ENCODE measurements at places on chromosomes 5 and 9.

DNA sequence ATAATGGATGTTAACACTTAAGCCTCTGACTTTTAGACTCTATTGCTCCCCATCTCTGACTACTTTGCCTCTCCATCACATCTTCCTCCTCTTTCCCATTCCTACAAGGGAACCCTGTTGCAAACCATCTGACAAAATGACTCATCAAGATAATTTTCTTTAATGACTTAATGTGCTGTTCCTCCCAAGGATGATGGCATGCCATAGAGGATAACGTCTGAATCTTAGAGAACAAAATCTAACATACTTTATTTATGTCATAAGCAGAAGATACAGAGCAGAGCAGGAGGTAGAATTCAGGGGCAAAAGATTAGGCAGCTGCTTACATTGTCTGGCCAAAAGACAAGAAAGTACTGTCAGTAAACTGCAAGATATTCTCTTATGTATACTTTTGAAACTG lies 76.8 kb downstream of the FGF10 start:
- no peak for DNase-seq

- no peak for DNase-seq
Observed at GRCh38 chr5:6721442-6721841, 8.2 kb downstream of the TENT4A start.

DNA sequence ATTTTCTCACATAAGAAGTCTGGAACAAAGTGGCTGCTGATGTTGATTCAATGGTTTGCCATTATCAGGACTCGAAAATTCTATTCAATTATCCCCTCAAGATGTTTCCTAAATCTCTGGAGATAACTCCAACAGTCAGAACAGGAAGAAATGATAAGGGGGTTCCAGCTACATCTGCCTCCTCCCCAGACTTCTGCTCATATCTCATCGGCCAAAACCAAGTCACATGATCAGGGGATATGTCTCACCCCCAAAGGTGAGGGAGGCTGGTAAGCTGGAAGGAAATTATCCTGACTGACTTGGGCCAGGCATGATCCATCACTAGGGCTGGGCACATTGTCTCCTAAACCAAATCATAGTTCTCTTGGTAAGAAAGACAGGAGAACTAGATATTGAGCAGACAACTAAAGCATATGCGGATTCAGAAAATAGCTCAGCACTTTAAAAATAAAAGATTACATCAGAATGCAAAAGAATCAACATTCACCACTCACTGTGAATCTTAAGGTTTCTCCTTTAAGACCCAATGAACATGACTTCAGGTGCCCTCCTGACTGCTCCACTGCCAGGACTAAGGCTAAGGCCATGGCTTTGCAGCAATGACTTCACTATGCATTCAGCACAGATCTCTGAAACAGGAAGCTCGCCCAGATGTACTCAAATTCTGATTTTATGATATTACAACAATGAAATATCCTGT lies 306.3 kb downstream of the ENC1 start:
- DNase-seq: no peak

GRCh38 chr9:137241490-137242268 lies 592 bp downstream of the TUBB4B start:
- no peak for DNase-seq

- no peak for DNase-seq
Observed at GRCh38 chr5:54930736-54931135, 54.7 kb downstream of the ESM1 start.

DNA sequence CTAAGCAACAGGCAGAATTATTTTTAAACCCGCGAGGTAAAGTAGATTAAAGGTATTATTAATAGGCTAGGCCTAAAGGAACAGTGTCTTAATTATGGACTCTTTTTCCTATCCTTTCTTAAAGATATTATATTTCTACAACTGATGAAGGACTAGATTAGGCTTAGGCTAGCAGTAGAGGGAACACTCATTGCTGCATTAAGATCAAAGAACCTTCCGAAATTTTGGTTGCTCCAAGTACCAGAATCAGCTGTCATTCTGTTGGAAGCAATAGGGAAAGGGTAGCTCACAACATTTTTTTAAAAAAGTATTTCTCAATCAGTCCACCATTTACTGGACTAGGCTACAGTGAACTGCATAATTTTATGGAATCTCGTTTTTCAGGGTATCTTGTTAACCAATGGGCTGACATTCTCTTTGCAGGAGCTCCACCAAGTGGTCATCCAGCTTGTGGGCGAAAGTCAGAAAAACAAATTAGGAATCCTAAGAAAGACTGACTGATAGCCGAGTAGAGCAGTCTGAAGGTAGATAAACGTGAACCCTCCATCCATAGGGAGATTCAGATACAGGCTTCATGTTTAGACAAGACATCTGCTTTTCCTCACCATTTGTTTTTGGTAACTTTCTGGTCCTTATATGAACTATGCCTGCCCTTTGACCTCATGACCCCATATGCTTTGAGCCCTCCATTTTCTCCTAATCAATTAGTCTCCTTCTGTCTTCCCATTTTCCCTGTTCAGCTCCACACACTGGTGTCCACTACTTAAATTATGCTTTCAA lies 103.6 kb upstream of the CHD1 start:
- peak; percentile 68 for DNase-seq

DNA sequence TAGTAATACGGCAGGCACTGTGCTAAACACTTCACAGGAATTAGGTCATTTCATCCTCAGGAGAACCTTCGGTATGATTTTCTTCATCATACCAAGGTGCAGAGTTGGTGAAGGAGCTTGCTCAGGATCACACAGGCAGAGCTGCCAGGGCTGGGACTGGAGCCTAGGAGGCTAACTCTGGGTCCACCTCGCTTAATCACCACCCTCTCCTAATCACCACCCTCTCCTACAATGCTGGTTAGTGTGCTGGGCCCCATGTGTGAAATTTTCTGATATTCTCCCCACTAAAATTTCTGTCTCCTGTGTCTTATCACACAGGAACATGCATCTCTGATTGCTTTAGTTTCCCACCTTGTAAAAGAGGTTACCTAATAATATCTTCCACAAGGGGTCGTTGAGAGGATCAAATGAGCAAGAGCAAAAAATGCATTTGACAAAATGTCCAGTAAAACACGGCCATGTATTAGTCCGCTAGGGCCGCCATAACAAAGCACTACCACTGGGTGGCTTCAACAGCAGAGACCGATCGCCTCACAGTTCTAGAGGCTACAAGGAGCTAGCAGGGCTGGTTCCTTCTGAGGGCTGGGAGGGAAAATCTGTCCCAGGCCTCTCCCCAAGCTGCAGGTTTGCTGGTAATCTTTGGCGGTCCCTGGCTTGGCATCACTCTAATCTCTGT lies 128.2 kb upstream of the NFIB start:
- DNase-seq: no peak

DNA sequence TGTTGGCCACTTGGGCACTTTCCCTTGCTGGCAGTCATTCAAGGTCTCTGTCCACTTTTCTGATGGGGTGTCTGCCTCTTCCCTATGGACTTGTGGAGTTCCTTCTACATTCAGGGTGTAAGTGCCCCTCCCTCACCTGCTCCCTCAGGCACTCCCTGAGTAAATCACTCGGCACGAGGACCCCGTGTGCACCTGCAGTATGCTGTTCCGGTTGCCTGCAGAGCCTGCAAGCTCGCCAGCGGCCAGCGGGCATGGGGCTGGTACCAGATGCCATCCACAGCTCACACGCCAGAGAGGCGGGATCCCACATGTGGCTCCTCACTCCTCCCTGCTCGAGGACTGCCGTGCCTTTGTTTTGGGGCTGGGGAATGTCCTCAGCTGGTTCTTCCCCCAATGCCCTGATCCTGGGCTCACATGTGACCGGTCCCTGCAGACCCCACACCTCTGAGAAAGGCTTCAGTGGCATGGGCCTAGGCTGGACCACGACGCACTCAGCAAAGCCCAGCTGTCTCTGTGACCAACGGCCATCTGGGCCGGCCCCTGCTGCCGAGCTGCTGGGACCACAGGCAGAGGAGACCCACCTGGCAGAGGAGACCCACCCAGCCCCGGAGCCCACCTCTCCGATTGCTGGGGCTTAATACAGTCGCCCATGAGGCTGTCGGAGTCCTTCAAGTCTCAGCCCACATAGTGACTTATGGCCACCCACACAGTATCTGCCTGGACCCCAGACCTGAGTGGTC lies 46.1 kb upstream of the CLPTM1L start:
- DNase-seq: no peak

GRCh38 chr9:127755061-127756060 lies 20.3 kb upstream of the TOR2A start:
- peak; percentile 50 for DNase-seq

- no peak for DNase-seq
Observed at GRCh38 chr5:75668445-75668844, 48.8 kb downstream of the POC5 start.

- DNase-seq: peak; percentile 77
Observed at GRCh38 chr9:131238402-131239021, 37.8 kb downstream of the FAM78A start.

DNA sequence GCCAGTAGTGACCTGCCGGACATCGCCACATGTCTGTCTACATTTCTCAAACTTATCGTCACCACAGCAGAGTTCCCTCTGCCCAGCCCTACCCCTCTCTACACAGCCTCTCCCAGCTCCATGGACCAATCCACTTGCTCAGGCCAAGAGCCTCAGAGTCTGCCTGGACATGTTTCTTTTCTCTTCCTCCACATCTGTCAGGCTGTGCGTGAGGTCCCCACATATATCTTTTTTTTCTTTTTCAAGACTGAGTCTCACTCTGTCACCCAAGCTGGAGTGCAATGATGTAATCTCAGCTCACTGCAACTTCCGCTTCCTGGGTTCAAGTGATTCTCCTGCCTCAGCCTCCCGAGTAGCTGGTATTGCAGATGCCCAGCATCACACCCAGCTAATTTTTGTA lies 62.7 kb upstream of the GGTA1 start:
- DNase-seq: no peak

- no peak for DNase-seq
Observed at GRCh38 chr5:1672396-1672795, 127.2 kb downstream of the MRPL36 start.

DNA sequence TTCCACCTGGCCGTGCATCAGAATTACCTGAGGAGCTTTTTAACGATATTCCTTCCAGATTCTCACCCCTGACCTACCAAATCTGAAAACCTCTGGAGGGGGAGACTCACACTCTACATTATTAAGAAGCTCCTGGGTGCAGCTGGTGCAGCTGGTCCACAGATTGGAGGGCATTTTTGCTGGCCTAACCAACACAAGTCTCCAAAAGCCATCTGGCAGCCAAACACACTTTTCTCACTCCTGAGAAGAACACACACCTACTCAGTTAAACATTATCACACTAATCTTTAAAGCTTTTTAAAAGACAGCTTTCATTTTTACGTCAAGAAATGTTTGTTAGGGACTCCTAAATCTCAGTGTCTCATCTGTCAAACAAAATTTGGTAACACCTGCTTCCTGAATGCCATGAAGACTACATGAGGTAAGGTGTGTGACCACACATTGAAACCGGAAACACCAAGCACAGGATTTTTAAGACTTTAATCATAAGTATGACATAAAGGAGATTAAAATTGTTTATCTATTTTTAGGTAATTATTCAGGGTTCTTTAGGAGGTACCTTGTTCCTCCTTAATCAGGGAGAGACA lies 14.2 kb upstream of the PTPN3 start:
- DNase-seq: no peak

DNA sequence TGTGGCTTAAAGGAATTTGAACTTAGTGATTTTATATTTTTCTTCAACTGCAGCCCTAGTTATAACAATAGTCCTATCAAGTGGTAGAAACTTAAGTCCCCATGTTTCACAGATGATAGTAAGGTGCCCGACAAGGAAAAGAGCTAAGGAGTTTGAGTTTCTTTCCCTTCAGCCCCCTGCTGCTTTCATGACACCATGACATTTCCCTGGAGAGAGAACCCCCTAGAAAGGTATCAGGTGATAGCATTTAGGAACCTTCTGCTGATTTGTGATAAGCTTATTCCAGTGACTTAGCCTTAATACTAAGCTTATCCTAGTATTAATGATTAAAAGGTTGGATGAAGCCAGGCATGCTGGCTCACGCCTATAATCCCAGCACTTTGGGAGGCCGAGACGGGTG lies 623.8 kb upstream of the TYRP1 start:
- no peak for DNase-seq

- no peak for DNase-seq
Observed at GRCh38 chr9:7691909-7692308, 107.7 kb downstream of the DMAC1 start.

GRCh38 chr9:27073841-27074728 lies 34.9 kb upstream of the TEK start:
- no peak for DNase-seq

DNA sequence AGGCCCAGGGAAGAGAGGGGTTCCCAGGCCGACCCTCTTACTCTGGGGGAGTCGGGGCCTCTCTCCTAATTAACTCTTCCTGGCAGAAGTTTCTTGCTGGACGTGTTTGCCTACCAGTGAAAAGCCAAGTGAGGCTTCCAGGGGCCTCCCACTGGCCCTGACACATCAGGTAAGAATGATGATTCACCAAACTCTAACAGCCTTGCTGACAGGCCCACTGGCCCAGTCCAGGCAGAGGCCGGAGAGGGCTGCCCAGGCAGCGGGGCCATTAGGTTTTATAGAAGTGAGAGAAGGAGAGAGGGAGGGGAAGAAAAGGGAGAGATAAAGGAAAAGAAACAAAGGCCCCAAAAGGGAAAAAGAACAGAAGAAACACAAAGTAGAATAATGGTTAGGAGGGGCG lies 50.8 kb upstream of the FOXE1 start:
- DNase-seq: no peak

DNA sequence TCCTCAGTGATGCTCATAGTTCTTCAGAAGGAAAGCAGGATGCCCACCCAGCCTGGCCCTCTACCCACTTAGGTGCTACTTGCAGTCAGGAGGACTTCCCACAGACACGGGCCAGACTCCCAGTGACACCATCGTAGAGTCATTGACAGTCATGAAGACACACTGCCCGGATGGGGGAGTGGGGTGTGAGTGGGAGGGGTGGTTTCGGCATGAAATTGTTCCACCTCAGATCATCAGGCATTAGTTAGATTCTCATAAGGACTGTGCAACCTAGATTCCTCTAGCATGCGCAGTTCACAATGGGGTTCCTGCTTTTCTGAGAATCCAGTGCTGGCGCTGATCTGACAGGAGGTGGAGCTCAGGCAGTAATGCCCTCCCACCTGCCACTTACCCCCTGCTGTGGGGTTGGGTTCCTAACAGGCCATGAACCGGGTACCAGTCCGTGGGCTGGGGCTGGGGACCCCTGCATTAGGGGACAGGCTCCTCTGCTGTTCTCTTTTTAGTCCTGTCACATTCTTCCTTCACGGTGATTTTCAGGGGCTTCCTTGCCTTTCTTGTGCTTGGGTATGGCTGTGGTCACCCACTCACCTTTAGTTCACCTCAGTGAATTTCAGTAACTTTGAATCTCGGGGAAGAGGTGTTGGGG lies 88.2 kb upstream of the ANKRD55 start:
- no peak for DNase-seq

- DNase-seq: no peak
Observed at GRCh38 chr5:166382031-166382430, 1909.4 kb upstream of the WWC1 start.

DNA sequence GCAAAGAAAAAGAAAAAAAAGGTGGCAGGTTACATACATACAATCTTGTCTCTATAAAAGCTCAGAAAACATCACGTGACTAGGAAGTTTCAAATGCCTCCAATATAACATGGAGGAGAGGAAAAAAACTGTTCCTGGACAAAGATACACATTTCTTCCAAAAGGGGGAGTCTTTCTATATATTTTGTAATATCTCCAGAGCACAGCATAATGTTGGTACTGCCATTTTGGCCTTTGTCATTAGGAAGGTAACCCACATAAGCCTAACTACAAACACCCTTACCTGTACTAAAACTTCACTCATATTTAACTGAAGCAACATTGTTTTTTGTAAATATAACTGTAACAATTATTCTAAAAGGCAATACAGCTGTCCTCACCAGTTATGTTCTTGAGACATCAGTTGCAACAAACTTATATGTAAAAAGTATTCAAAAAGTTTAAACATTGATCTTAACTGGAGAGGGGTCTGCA lies 1.2 kb upstream of the BTF3 start:
- no peak for DNase-seq
